Activated T-helper 17 cell treated with anti-CD3 and anti-CD28 coated beads, Interleukin-2, amount 50 U/mL, for 72 hours (primary cell): ENCODE measurements at places on chromosomes 6 and 20.

DNA sequence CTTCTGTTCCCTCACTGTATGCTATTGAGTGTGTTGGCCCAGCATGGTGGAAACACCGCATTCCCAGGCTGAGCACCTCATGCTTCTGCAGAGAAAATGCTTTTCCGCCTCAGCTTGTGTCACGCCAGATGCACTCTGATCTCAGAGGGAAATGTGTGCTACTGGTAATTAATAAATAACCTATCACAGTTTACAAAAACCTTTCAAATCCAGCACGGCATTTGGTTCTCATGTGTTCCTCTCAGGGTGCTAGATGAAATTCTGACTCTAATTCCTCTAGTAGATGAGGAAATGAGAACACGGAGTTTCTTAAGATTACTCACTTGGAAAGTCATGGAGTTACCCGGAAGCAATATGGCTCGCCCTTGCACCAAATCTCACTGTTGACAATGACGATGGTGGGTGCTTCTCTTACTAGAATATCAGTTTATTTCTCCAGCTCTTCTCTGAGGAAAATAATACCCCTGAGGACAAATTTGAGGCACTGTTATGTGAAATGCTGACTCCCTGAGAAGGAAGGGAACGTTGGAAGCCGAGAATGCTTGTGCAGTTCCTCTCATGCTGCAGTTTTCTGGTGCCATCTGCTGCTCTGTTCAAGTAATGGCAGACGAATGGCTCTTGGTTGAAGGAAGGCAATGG lies 116.6 kb downstream of the RNF144B start:
- peak; percentile 44 for ATAC-seq
- H3K27me3 ChIP-seq = peaks cover 4% of the 10 kb centered on the region
- no peak overlapping the region for H3K4me3 ChIP-seq
- no peaks in the 10 kb centered on the region for H3K36me3 ChIP-seq
- H3K4me1 ChIP-seq = no peaks in the 10 kb centered on the region

- H3K36me3 ChIP-seq = peaks cover 10% of the 10 kb centered on the region
- H3K27ac ChIP-seq = peak overlapping the region; percentile 28
- no peak for ATAC-seq
- H3K4me1 ChIP-seq = peaks cover 25% of the 10 kb centered on the region
- no peaks in the 10 kb centered on the region for H3K27me3 ChIP-seq
Observed at GRCh38 chr6:16504609-16505008, 256.7 kb downstream of the ATXN1 start.

GRCh38 chr6:16446273-16446672 lies 207.9 kb downstream of the GMPR start:
- peaks cover 10% of the 10 kb centered on the region for H3K36me3 ChIP-seq
- H3K27ac ChIP-seq = no peak overlapping the region
- H3K4me3 ChIP-seq = no peak overlapping the region
- no peaks in the 10 kb centered on the region for H3K27me3 ChIP-seq
- ATAC-seq = no peak

GRCh38 chr6:16322666-16323312 lies 84.4 kb downstream of the GMPR start:
- peaks cover 60% of the 10 kb centered on the region for H3K36me3 ChIP-seq
- peak; percentile 76 for ATAC-seq
- no peaks in the 10 kb centered on the region for H3K27me3 ChIP-seq
- H3K4me1 ChIP-seq = peaks cover 56% of the 10 kb centered on the region
- peak overlapping the region; percentile 98 for H3K27ac ChIP-seq

- no peaks in the 10 kb centered on the region for H3K27me3 ChIP-seq
- no peaks in the 10 kb centered on the region for H3K36me3 ChIP-seq
- H3K4me1 ChIP-seq = peaks cover 22% of the 10 kb centered on the region
- H3K27ac ChIP-seq = no peak overlapping the region
Observed at GRCh38 chr20:49306903-49307620, 29.2 kb upstream of the ZNFX1 start.

DNA sequence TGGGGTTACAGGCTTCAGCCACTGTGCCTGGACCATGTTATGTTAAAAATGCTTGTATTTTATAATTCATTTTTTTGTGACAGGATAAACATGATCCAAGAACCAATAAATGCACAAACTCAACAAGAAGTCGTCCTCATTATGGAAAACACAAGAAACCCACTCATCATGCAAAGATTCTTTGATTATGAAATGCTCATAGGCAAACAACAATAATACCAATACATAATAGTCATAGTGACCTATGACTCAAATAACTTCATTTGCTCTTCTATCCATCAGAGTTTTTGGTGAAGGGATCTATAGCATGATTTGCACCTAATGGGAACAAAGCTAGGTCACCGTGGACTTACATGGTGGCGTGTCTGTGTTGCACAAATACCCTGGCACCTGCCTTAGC lies 217.1 kb upstream of the THEMIS start:
- no peak overlapping the region for H3K4me3 ChIP-seq
- H3K36me3 ChIP-seq = no peaks in the 10 kb centered on the region
- no peaks in the 10 kb centered on the region for H3K4me1 ChIP-seq

GRCh38 chr20:13325796-13326340 lies 104.8 kb downstream of the ISM1 start:
- no peak overlapping the region for H3K27ac ChIP-seq
- no peak overlapping the region for H3K4me3 ChIP-seq
- H3K27me3 ChIP-seq = peaks cover 7% of the 10 kb centered on the region
